SW480 (cell line): ENCODE measurements at places on chromosomes 7 and 10.

DNA sequence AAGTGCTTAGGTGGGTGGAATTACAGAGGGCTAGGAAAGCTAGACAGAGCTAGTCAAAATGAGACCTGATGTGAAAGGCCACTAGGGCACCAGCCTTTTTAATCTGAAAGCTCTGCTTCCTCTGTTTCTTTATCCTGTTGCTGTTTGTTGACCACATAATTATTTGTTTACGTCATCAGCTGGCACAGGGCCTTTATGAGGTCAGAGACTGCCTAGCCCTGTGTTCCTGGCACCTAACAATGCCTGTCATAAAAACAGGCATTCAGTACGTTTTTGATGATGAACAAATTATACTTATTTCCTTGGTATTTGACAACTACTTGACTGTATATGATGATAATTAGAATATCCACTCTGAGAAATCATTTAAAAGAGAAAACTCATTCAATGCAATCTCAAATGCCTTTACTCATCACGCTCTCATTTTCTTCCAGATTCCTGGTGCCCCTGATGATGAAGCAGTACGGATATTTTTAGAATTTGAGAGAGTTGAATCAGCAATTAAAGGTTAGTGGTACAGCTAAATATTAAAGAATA lies 26.0 kb downstream of the RBM17 start:
- DNase-seq = no peak

DNA sequence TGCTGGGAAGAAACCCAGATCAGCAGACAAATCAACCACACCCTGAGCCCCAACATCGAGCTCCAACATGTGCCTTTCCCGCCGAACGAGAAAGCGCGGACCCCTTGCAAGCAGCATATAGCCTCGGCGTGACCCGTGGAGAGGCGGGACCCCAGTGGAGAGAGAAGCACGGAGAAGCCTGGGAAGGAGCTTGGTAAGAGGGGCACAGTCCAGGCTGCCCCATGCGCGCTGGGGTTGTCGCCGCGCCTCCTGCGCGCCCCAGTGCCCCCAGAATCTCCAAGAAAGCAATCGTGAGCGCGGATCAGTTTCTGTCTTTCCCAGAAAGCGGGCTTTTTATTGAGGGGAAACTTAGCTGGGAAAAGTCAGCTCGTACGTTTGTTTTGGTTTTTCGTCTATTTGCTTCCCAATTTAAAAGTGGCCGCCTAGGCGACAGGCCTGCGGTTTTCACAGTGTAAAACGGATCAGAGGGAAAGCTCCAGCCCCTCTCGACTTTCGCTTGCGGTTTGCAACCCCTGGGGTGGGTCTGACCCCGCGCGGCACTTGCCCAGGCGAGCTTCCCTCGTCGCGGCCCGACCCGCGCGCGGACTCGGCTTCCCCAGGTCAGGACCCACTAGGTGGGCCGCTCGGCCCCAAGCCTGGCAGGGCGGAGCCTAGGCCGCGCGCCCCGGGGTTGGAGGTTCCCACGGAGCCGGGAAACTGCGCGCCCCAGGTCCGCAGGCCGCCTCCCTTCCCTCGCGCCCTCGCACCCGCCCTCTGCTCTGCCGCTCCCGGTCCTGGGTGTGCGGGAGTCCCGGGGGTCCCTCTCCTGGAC lies 31.1 kb downstream of the SKIDA1 start:
- DNase-seq = no peak

DNA sequence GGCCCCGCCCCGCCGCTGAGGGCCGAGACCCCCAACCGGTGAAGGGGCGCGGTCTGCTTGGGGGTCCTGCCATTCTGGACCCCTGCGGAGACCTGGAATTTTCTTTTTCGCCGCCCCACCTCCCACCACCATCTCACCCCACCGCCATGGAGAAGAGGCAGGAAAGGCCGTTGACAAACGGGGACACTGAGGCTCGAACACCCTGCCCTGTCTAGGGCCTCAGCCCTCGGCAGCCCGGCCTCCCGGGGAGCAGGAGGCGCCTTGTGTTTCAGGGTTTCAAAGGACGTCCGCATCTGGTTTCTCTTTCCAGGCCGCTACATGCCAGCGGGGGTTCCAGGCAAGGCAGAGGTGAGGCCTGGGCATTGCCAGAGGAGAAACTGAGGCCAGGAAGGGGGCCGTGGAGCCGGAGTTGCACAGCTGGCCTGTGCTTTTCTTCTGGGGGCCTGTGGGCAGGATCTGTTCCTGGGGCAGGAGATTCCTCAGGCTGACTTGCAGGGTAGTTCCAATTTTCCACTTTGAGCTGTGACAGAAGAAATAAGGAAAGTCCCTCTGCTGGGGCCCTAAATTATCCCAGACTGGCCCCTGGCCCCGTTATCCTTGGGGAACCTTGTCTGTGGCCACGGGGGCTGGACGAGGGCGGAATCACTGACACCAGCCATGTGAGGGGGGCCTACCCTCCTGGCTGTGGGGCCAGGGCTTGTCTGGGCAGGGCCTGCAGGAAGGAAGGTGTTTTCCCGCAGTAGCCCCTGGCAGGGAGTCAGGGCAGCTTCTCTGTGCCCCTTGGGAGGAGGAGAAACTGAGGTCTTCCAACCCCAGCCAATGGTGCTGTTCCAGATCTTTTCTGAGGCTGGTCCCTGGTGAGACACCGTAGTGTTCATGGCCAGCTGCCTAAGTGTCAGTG lies 900 bp upstream of the MICALL2 start:
- no peak for DNase-seq

DNA sequence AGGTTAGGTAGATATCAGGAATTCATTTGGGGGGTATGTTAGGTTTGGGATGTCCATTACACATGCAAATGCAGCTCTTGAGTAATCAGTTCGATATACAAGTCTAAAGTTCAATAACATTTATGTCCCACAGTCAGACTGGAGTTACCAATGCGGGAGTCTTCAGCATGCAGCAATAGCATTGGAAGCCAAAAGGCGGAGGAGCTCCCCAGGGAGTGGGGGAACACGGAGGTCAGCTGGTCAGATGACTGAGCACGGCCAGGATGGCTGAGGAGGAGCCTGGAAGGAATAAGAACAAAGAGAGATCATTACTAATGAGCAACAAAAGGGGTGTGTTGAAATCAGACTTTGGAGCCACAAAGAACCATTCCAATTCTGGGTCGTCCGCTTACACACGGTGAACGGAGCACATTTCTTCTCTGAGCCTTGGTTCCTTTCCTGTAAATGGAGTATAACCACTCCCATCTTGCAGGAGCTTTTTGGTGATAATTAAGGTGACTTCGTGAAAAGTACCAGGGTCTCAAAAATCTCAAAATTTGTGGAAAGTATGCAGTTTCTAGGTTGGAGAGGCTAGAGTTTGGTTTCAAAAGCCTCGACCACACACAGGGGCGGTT lies 478 bp upstream of the ZNF22 start:
- no peak for DNase-seq

DNA sequence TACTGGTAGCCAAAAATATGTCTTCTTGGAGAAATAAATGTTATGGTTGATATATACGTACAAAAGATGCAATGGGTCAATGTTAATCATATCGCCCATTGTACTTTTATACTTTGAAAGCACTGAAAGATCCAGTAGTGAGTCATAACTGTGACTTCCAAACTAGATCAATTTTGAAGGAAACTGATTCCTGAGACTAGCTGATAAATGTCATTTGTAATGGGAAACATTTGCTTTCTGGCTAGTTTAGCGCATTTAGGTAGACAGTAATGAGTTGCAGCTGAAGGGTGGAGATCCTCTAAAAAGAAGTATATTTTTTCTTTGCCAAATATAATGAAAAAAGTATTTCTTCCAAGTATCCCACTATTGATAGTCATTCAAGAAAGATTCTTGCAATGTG lies 53.5 kb upstream of the ARHGAP21 start:
- DNase-seq = no peak

GRCh38 chr7:55420530-55420929 lies 55.4 kb downstream of the LANCL2 start:
- peak; percentile 72 for DNase-seq

- DNase-seq = peak; percentile 31
These were observed 27.7 kb downstream of the PPP2R2D start for GRCh38 chr10:131928248-131929095.

GRCh38 chr7:157013101-157013500 lies 2.6 kb upstream of the MNX1 start:
- no peak for DNase-seq
